ENCODE measurements at places on chromosomes 4 and X.

DNA sequence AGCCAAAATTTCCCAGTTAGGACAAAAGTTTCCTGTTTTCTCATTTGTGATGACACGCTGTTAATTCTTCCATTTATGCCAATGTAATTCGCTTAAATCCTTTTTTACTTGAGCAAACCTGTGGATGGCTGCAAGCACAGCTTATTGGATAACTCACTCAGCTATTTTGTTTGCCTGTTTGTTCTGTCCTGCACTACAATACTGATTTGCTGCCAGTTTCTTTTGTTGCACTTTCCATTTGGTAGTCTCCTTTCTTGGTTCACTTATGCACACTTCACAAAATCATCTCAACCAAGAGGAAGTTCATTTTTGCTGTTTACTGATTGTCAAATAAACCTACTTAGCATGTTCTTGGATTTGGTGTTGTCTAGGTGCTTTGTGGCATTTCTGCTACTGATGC lies 40.3 kb downstream of the MFAP3L start:
- DNase-seq, result no peak

GRCh38 chr4:186920483-186920882 lies 196.8 kb upstream of the FAT1 start:
- no peak for DNase-seq

DNA sequence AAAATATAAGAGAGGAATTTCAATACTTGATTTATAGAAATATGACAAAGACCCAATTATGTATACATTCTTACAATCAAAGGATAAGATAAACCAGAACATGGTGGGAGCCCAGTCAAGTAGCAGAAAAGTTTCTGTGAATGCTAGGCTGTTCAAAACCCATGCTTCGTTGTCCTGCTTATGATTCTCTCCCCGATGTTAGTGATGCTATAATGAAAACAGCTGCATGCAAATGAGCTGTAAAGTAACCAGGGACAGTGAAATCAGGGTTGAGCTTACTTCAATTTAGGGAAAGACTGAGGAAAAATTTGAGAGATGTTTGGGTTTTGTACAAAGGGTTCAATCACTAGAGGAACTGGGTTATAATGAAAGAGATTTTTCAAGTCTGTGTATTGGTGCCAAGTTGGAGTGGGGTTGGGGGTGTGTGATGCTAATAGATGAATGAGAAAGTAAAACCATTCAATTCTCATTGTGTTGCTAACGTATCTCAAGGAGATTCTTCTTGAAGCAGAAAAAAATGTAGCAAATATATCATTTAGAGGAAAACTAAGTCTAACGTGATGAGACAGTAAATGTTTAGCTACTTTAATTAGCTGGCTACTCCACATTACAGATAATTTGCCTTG lies 59.3 kb upstream of the PPP1R2C start:
- DNase-seq, result no peak

DNA sequence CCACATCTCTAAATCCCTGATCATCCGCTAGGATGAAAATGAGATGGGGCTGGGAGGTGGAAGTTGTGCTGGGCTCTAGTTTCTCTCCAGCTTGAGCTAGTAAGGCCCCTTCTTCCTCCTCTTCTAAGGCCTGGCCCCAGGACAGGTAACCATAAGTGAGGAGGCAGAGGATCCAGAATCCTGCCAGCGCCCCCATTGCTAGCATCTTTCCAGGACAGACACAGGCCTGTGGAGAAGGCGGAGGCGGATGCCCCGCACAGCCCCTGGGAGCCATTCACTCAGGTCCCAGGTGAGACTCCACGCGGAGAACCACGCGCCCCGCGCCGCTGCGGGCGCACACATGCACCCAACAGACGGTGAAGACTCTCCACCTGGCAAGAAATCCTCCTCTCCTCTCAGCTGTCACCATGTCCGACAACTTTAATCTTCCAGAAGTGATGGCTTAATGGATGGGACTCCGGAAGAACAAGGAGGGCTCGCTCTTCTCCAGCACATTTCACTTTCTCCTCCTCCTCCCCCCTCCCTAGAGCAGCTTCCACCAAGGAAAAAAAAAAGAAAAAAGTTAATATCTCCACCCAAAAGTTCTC lies 793 bp downstream of the ARSJ start:
- DNase-seq, result no peak

GRCh38 chrX:57821703-57822387 lies 88.4 kb downstream of the ZXDA start:
- no peak for DNase-seq

- DNase-seq, result no peak
Observed at GRCh38 chr4:33060674-33061542, 2340.7 kb downstream of the PCDH7 start.

GRCh38 chr4:189185810-189186432 lies 754.8 kb upstream of the FRG1 start:
- no peak for DNase-seq

GRCh38 chrX:100636321-100636991 lies at the start of gene TSPAN6:
Gene TSPAN6, minus strand, starts transcription at chrX:100636806. Its CDS starts 112 bp downstream, at chrX:100636694.
- DNase-seq, result no peak

- no peak for DNase-seq
Observed at GRCh38 chrX:151167791-151168345, 8.5 kb upstream of the GPR50 start.

DNA sequence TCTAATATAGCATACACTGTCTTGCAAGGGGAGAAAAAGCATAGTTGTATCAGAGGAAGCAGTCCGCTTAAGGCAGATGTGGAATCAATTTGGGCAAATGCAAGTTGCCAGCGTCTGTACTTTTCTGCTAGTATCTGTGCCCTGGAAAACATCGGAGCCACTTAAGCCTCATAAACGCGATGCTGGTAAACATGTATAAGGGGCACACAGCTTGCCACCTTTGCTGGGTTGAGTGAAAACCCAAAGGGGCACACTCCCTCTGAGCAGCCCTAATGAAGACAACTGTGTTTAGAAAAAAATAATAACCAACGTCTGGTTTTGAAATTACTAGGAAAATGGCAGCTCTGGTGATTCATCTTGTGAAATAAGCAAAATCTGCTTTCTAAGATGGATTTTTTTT lies 24.3 kb downstream of the SMIM20 start:
- no peak for DNase-seq

GRCh38 chrX:24759786-24760185 lies 66.1 kb downstream of the POLA1 start:
- no peak for DNase-seq

- no peak for DNase-seq
Observed at GRCh38 chr4:125370478-125370877, 55.7 kb downstream of the FAT4 start.

DNA sequence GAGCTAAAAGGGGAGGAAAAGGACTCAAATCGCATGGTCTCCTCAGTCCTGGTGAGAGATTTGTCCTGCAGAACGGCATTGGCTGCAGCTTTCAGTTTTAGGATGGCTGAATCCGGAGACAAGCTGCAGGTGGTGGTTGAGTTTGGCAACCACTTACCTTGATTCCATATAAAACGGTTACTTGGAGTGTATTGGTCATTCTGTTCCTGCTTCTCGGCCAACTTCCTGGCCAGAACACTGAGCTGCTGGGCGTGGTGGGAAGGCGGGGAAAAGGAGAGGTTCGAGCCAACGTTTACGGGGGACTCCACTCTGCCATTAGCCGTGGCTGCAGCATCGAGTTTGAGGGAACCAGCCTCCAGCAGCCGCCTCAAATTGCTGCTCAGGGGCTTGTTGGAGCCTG lies 36.1 kb downstream of the ZNF827 start:
- no peak for DNase-seq

DNA sequence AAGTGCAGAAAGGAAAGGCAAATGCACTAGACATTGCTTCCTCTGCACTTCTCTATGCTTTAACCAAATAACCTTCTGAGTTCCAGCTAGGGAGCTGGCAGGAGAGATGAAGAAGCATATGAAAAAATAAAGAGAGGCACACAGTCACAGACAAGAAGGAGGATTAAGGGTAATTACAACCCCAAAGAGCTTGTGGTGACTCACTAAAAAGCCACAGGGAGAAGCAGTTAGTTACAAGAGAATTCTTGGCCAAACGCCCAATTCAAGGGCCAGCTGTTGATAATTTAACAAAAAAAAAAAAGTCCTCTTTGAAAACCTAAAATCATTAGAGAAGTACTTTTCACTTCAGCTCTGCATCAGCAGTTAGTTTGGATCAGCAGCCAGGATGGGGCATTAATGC lies 478.0 kb downstream of the KCNIP4 start:
- no peak for DNase-seq
